A673 (cell line): ENCODE measurements at places on chromosomes 12 and 14. TPM values are rescaled to one million over a fixed set of nuclear protein-coding genes. Genes with fewer than 3 reads are reported as not detected.

The CD163L1 gene
- total RNA-seq: 0.52 and 1.5 TPM in 2 replicates

The ARHGAP9 gene
- total RNA-seq: 0.52 and 0.87 TPM in 2 replicates

The RPGRIP1 gene
- 0.86 and 0.98 TPM in 2 replicates for total RNA-seq

The KRT74 gene
- not detected in 2 replicates for total RNA-seq

The SELPLG gene
- total RNA-seq: 0.34 and 0.35 TPM in 2 replicates

The HNF1A gene
- not detected in 2 replicates for total RNA-seq

The CPSF6 gene
- total RNA-seq: 166 and 167 TPM in 2 replicates

The PLCZ1 gene
- total RNA-seq: not detected in 2 replicates

The OAS1 gene
- total RNA-seq: 12.4 and 15.6 TPM in 2 replicates

The FAM186B gene
- 0.19 and 0.20 TPM in 2 replicates for total RNA-seq

The SLC25A29 gene
- 49.3 and 70.1 TPM in 2 replicates for total RNA-seq

The AQP6 gene
- not detected in 2 replicates for total RNA-seq

The DENND5B gene
- total RNA-seq: 7.2 and 7.6 TPM in 2 replicates

The SPTB gene
- total RNA-seq: 0.43 and 0.70 TPM in 2 replicates

The GPX2 gene
- total RNA-seq: 0.33 TPM in 1 of 2 replicates, not detected in the other

- no peak for DNase-seq
Observed at GRCh38 chr12:32877601-32878459, 18.7 kb downstream of the PKP2 start.

DNA sequence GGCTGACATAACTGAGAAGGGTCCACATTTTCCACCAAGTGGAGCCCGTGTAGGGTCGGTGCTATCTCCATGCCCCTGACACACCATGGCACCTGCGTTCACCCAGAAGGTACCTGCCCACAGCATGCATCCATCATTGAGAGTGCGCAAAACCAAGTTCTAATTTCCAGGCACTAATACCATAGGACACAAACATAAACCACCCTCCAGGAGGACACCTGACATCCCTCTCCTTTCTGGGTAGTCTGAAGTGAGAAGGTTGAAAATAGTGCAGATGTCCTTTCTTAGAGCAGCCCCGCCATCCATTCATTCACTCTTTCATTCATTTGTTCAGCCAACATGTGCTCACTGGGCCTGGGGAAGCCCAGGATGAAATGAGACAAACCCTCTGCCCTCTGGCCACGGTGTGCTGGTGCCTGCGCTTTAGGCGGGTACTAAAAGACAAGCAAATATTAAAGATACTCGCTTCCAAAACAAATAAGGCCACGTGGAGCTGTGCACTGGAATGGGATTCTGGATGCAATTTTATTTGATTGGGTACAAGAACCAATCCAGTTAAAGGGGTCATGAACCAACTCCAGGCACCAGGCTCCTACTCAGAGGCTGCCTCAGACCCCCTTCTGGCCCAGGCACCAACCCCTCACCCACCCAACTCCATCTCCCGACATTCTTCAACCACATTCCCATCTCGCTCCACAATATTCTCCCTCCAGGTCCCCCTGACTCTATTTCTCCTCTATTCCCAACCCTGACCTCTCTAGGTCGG, 1.2 kb downstream of the TTC7B start:
- no peak for DNase-seq

DNA sequence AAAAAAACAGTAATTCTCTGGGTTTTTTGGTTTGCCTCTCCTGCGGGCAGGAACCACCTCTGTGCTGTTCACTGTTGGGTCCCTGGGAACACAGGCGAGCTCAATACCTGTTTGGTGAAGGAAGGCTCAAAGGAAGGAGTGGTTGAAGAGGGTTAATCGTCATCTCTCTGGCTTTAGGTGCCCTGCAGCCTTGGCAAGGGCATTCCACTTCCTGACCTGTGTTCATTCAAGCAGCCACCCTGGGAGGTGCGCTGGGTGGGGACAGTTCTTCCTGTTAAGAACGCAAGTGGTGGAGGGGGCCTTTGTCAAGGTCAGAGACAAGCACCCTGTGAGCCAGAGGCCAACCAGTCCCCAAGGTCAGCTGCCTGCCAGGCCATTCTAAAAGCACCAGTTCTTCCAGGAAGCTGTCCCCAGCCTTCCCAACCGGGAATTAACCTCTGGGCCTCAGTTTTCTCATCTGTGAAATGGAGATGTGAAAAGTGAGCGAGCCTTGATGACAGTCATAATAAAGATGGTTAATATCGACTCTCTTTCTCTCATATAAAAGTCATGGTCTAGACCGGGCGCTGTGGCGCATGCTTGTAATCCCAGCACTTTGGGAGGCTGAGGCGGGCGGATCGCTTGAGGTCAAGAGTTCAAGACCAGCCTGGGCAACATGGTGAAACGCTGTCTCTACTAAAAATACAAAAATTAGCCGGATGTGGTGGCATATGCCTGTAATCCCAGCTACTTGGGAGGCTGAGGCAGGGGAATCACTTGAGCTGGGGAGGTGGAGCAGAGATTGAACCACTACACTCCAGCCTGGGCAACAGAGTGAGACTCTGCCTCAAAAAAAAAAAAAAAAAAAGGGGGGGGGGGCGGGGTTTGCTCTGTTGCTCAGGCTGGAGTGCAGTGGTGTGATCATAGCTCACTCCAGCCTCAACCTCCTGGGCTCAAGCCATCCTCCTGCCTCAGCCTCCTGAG, 6.1 kb downstream of the RHOF start:
- no peak for DNase-seq

DNA sequence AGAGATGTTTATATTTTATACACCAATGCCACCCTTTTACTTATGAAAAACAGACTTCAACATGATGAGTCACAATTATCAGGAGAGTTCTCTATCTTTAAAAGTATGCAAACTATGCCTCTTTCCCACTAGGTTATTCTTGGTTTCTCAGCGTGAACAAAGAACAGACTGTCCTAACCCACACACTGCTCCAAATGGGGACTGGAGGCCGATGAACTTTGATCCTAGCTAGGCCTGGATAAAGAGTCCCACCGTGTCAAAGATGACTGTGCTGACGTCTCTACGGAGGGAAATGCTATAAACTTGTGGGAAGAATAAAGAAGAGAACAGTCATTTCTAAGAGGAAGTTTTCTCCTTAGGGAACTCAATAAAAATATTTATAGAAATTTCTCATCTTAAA, 160.1 kb downstream of the EPS8 start:
- peak; percentile 36 for DNase-seq

DNA sequence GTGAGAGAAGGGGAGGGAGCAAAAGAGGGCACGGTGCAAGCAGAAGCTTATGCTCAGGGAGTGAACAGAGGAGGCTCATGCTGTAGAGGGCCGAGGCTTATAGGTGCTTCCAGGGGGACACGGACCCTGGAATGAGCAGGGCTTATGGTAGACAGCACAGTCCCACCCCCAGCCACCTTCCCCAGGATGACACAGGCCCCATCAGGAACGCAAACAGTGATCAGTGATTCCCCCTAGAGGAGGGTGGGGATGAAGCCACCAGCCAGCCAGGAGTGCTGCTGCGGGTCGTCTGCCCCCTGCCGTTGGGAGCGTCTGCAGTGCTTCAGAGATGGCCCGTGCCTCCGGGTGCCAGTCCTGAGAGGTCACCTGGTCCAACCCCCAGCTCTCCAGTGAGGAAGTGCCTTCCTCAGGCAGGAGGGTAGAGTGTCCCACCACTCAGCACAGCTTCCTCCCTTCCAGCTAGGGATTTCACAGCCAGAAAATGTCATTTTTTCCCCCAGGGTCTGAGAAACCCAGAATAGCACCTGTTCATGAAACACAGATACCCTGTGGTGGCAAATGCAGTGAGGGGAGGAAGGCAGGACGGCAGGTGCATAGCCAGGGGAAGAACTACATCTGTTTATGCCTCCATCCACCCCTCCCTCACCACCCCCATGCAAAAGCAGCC, 60.7 kb downstream of the SLC6A12 start:
- peak; percentile 67 for DNase-seq

- no peak for DNase-seq
Observed at GRCh38 chr14:55807881-55808379, 227.9 kb downstream of the KTN1 start.

- no peak for DNase-seq
Observed at GRCh38 chr12:68508576-68508975, 102.1 kb upstream of the RAP1B start.

GRCh38 chr14:101127224-101127623, 223.7 kb upstream of the RTL1 start:
- no peak for DNase-seq

DNA sequence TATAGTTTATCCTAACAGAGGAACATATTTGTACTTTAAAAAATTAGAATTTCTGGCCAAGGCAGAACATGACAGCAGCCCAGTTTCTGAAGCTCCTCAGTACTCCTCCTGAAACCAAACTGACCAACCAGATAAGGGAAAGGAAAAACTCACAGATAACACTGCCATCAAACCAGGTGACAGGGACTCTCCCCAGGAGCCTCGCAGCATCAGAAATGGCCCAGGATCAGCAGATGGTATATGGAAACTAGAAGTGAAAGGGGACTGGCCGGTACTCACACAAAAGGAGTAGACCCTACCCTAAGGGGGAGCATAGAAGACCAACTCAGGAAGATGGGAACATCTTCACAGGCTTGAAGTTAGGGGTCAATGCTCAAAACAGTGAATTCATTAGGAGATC, 22.0 kb downstream of the GALC start:
- no peak for DNase-seq

- no peak for DNase-seq
Observed at GRCh38 chr12:75798136-75798926, 233.2 kb downstream of the PHLDA1 start.

GRCh38 chr12:5499566-5500330, 67.8 kb downstream of the NTF3 start:
- DNase-seq: no peak

GRCh38 chr14:89399594-89400068, 17.4 kb downstream of the FOXN3 start:
- peak; percentile 33 for DNase-seq

- no peak for DNase-seq
Observed at GRCh38 chr12:835754-836518, 83.6 kb downstream of the WNK1 start.

GRCh38 chr12:51531978-51532497, 59.0 kb upstream of the SCN8A start:
- peak; percentile 82 for DNase-seq

DNA sequence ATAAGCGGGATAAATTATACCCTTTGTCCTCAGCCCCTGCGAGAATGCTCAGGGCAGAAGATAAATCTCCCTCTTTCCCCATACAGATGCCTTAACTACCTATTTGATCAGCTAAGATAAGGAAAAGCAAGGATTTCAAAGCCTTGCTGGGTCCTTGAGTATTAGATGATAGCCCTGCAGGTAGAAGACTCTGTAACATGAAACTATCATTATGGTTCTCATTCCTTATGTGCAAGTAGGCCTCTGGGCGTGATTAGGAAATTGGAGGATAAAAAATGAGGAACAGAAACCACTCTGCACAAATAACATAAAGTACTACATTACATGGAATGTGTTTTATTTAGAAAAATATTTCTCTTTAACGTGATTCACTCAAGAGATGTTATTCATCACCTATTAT, 14.5 kb upstream of the WDR89 start:
- no peak for DNase-seq

- DNase-seq: no peak
Observed at GRCh38 chr14:99616832-99617800, 13.1 kb upstream of the CCDC85C start.

- no peak for DNase-seq
Observed at GRCh38 chr14:25570483-25570882, 520.5 kb upstream of the STXBP6 start.

- no peak for DNase-seq
Observed at GRCh38 chr12:25014961-25015360, 66.1 kb upstream of the BCAT1 start.
